ENCODE measurements at places on chromosomes 7 and 10. TPM values are rescaled to one million over a fixed set of nuclear protein-coding genes. Genes with fewer than 3 reads are reported as not detected.

GRCh38 chr7:55024776-55025175 lies 6.0 kb downstream of the EGFR start:
- no peak overlapping the region for H3K4me3 ChIP-seq
- no peak for DNase-seq
- H3K36me3 ChIP-seq = no peaks in the 10 kb centered on the region

SPDYE16 gene
- not detected for total RNA-seq

- peaks cover 22% of the 10 kb centered on the region for H3K4me1 ChIP-seq
- peaks cover 3% of the 10 kb centered on the region for H3K27me3 ChIP-seq
- H3K27ac ChIP-seq = no peak overlapping the region
Measured at GRCh38 chr7:132650498-132650897, 74.2 kb upstream of the PLXNA4 start.

GRCh38 chr7:50793120-50793946 lies 10.6 kb upstream of the GRB10 start:
- H3K27ac ChIP-seq = no peak overlapping the region
- peaks cover 15% of the 10 kb centered on the region for H3K36me3 ChIP-seq
- peaks cover 34% of the 10 kb centered on the region for H3K4me1 ChIP-seq
- peak; percentile 57 for DNase-seq
- peaks cover 9% of the 10 kb centered on the region for H3K27me3 ChIP-seq
- H3K4me3 ChIP-seq = peak overlapping the region; percentile 90

- no peak overlapping the region for H3K4me3 ChIP-seq
- H3K4me1 ChIP-seq = no peaks in the 10 kb centered on the region
- no peak for DNase-seq
- no peak overlapping the region for H3K27ac ChIP-seq
- no peaks in the 10 kb centered on the region for H3K27me3 ChIP-seq
Measured at GRCh38 chr10:65234261-65234660, 1691.6 kb upstream of the LRRTM3 start.

PPP3CB gene
- total RNA-seq = 18.5 TPM

CLDN3 gene
- total RNA-seq = 0.36 TPM

DNA sequence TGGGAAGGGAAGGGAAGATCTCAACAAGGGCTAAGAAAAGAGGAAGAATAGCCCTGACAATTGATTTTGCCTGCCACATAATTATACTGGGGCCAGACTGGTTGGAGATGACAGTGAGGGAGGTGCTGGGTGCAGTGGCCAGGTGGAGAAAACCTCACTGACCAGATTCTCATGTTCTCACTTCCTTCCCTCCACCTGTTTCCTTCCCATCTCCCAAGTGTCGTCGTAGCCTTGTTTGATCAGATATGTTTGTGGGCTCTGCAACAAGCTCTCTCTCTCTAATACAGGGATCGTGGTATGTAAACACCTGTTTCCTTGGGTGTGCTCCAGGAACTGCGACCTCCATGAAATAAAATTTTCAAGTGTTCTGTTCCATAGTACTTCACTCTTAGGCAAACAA lies 60.2 kb downstream of the VCL start:
- peaks cover 2% of the 10 kb centered on the region for H3K27me3 ChIP-seq
- peaks cover 27% of the 10 kb centered on the region for H3K4me1 ChIP-seq
- H3K36me3 ChIP-seq = peaks cover 6% of the 10 kb centered on the region
- DNase-seq = no peak
- peak overlapping the region; percentile 86 for H3K27ac ChIP-seq

DNA sequence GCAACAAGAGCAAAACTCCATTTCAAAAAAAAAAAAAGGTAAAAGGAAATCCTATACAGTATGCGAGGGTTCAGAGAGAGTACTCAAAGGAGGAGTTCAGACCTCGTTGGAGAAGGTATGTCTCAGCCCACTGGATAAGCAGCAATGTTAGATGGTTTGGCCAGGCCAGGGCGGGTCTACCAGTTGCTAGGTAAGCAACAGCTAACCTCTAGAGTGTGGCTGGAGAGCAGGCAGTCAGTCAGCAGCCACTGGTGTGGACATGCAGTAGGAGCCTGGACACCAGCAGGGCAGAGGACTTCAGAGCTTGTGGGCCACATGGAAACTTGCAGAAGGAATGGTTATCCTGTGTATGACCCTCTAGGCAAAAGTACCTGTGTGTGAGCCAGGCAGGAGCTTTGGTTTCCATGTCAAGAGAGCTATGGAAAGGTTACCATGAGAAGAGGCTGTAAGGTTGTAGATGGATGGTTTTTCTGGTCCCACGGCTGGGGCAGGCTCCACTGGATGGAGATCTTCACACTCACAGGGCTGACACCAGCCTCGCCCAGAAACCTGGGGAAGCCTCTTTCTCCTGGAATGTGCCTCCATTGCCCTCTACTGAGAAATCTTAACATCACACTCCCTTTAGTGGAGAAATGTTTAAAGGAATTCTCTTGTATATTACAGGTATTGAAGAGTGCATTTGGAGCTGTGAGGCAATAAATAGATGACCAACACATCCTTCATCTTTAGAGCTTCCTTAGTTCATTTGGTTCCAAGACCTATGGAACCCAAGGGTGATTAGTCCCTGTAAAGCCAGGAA lies 63.6 kb downstream of the CCDC186 start:
- peaks cover 3% of the 10 kb centered on the region for H3K4me1 ChIP-seq
- H3K27ac ChIP-seq = no peak overlapping the region
- H3K36me3 ChIP-seq = no peaks in the 10 kb centered on the region

DNA sequence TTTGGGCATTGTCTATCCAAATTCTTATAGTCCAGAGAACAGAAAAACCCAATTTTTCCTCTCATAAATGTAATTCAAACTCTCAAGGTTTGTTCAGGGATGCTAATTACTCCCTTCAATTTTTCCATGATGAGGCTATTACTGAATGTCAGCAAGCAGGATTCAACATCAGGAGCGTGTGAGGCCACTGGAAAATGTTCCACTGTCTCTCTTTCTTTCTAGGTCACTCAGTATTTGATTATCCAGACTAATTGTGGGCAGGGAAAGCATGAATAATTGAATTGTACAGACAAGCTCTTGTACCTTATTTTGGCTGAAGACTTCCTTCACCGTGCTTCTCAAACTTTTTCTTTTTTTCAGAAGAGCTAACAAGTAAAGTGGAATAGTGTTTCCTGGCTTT lies 30.7 kb downstream of the THNSL1 start:
- no peak for DNase-seq
- no peak overlapping the region for H3K27ac ChIP-seq
- H3K4me1 ChIP-seq = peaks cover 17% of the 10 kb centered on the region
- no peaks in the 10 kb centered on the region for H3K36me3 ChIP-seq

DNA sequence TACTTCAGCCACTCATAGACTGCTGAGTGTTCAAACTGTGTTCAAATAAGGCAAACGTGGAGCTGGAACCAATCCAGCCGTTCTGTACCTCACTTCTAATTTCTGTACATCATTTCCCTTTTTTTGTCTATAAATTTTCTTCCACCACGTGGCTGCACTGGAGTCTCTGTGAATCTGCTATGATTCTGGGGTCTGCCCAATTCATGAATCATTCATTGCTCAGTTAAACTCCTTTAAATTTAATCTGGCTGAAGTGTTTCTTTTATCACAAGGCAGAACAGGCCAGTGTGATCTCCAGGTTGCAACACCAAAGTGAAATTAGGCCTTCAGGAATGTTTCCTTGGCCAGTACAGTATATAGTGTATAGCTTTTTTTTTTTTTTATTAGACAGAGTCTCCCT lies 53.5 kb downstream of the DNAJC12 start:
- DNase-seq = no peak
- peaks cover 4% of the 10 kb centered on the region for H3K4me1 ChIP-seq
- H3K4me3 ChIP-seq = no peak overlapping the region
- no peak overlapping the region for H3K27ac ChIP-seq
- H3K27me3 ChIP-seq = no peaks in the 10 kb centered on the region

DNA sequence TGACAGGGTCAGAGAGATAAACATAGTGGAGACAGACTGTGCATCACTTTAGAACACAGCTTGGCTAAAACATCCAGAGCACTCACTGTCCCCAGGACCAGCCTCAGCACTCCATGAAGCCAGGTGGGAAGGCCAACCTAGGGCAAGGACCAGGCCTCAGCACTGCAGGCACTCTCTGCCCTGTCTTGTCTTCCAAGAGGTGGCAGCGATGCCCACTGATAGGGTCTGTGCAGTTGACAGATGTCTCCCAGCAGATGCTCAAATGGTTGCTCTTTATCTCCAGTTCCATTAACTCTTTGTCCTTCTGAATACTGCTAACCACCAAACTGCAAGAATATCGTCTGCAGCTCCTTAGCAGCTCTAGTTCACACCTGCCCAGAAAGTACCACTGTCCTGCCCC lies 9.1 kb downstream of the DDX56 start:
- H3K36me3 ChIP-seq = peaks cover 28% of the 10 kb centered on the region
- no peak for DNase-seq
- H3K27ac ChIP-seq = peak overlapping the region; percentile 19

DNA sequence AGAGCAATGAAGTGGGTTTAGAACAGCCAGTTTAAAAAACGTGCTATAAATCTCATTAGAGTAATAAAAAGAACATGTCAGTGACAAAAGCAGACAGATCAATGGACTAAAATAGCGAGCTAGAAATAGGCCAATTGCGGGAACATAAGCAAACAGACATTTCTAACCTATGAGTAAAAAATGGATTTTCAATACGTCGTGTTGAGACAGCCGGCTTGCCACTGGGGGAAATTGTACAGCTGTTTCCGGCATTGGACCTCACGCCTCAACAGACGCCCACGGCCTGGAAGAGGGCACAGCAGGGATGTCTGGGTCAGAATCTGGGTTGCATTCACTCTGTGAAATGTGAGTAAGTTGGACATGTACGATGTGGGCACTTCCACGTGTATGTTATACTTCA lies 92.9 kb downstream of the SVOPL start:
- H3K4me3 ChIP-seq = no peak overlapping the region
- H3K27me3 ChIP-seq = peaks cover 2% of the 10 kb centered on the region
- no peak overlapping the region for H3K27ac ChIP-seq
- no peaks in the 10 kb centered on the region for H3K36me3 ChIP-seq

ANAPC16 gene
- 56.7 TPM for total RNA-seq

GRCh38 chr7:106017657-106018056 lies 54.6 kb downstream of the CDHR3 start:
- H3K4me1 ChIP-seq = peaks cover 2% of the 10 kb centered on the region
- DNase-seq = no peak
- H3K36me3 ChIP-seq = no peaks in the 10 kb centered on the region

DNA sequence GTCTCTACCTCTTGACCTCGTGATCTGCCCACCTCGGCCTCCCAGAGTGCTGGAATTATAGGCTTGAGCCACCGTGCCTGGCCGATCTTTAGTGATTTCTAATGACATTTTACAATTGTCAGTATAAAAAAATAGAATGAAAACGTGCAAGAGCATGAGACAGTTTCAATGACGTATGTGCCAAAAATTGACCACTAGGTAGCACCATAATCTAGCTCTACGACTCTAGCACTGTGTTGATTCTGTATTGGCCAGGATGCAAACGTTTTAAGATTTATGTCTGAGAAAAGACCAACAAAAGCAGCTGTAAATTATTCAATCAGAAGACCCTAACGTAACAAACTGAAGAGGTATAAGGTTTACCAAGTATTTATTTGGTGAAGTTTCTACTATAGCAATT lies 25.4 kb upstream of the EXOC6 start:
- H3K36me3 ChIP-seq = no peaks in the 10 kb centered on the region
- H3K4me3 ChIP-seq = no peak overlapping the region
- no peak for DNase-seq

CPA2 gene
- not detected for total RNA-seq

KNDC1 gene
- 1.3 TPM for total RNA-seq

GRCh38 chr7:126210707-126211106 lies 1042.0 kb downstream of the GRM8 start:
- no peaks in the 10 kb centered on the region for H3K27me3 ChIP-seq
- DNase-seq = no peak
- no peak overlapping the region for H3K4me3 ChIP-seq
- H3K27ac ChIP-seq = no peak overlapping the region
- no peaks in the 10 kb centered on the region for H3K4me1 ChIP-seq

All from endothelial cell (in vitro differentiated cells).